ENCODE measurements at places on chromosomes 16 and 17.

- no peak for DNase-seq
Measured at GRCh38 chr17:50967795-50968194, 101.6 kb upstream of the TOB1 start.

GRCh38 chr16:81831722-81832126 lies 52.6 kb downstream of the PLCG2 start:
- DNase-seq, result peak; percentile 37

DNA sequence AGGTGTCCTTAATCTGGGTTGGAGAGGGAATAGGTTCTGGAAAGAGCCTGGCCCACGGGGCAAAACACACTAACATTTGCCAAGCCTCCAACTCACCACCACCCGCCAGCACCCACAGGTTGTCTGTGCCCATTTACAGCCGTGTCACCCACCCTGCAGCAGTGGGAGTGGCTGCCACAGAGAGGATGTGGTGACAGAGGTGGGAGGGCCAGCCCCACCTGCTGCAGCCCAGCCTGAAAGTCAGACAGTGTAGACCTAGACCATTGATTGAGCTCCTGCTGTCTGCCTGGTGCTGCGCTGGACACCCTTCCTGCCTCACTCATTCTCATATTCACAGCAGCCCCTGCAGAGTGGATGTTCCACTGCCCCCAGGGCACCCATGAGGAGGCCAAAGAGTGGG lies 44.7 kb downstream of the IL21R start:
- peak; percentile 71 for DNase-seq

- DNase-seq, result no peak
Measured at GRCh38 chr17:13562271-13562800, 39.4 kb downstream of the HS3ST3A1 start.

- no peak for DNase-seq
Measured at GRCh38 chr17:42678951-42679491, 2.2 kb upstream of the PLEKHH3 start.

DNA sequence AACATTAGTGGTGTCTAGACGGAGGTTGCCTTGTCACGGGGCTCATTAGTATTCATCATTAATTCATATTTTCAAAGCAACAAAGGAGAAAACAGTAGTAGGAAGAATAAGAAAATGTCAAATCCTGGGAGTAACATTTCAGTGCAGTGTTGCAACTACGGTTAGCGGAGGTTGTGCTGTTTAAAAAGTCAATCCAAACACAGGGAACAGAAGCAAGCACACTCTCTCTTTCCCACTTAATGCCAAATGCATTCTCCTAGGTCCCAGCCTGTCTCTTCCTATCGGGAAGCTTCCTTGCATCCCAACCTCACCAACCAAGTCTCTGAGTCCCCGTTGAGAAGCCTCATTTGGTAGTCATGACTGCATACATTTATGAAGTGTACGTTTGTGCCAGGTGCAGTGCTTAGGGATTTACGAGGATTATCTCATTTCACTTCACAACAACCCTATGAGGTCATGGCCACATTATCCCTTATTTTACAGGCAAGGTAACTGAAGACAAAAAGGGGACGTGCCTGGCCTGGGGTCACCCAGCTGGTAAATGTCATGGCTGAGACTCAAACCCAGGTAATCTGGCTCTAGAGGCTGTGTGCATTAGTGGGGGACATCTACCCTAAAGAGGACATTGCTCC lies 283.6 kb upstream of the SALL1 start:
- DNase-seq, result no peak

DNA sequence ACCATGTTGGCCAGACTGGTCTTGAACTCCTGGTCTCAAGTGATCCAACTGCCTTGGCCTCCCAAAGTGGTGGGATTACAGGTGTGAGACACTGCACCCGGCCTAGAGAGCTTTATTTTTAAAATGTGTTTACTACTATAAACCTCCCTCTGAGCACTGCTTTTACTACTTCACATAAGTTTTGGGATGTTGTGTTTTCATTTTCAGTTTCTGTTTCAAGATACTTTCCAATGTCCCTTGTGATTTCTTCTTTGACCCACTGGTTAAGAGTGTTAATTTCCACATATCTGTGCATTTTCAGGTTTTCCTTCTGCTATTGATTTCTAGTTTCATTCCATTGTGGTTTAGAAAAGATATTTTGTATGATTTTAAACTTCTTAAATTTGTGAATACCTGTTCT lies 74.4 kb downstream of the NETO2 start:
- DNase-seq, result no peak

- DNase-seq, result peak; percentile 52
Measured at GRCh38 chr16:1057252-1057932, 15.2 kb upstream of the SSTR5 start.

DNA sequence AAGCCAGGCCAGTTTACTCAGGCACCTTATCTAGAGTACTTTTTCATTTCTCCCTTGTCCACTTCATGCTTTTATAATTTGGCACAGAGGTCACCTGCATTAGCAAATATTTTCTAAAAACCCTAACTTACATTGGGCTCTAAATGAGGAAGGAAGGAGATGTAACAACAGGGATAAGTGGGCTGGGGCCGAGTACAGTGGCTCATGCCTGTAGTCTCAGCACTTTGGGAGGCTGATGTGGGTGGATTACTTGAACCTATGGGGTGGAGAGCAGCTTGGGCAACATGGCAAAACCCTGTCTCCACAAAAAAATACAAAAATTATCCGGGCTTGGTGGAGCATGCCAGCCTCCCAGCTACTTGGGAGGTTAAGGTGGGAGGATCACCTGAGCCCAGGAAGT lies 55.9 kb downstream of the TMEM100 start:
- no peak for DNase-seq

DNA sequence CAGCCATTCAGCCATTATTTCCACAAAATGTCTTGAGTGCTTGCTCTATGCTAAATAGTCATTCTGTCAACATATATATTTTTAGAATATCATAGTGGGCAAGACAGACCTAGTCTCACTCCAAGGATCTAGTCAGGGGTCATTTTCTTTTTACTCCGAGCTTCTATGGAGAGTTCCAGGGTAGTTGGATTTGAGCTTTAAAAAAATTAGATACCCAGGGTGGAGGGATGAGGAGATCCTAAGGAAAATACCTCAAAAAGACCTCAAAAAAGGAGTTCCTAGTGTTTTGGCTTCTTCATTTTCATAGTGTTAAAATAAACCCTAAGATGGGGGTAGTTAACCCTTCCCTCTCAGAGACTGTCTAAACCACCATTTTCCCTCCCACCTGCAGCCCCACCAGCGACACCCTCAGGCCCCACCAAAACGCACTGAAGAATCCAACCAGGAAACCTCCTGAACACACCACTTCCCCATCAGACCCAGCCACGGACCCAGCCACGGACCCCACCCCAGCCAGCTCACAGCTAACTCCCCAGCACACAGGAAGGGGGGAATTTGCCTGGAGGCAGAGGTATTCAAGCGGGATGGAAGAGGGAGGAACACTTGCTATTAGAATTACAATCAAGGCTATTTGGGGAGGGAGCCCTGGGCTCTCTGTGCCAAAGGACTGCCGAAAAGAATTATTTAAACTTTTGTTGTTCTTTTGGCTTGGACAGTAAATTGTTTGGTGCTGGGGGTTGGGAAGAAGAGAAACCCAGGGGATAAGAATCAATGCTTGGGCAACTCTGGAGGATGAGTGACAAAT lies 2.2 kb downstream of the ETV4 start:
- no peak for DNase-seq

GRCh38 chr16:68434624-68435210 lies 13.6 kb downstream of the SMPD3 start:
- DNase-seq, result no peak

- no peak for DNase-seq
Measured at GRCh38 chr16:79713609-79714309, 113.2 kb upstream of the MAF start.

- DNase-seq, result no peak
Measured at GRCh38 chr17:43094129-43094835, 30.9 kb downstream of the BRCA1 start.

GRCh38 chr17:44177640-44178039 lies 7.1 kb downstream of the ASB16 start:
- DNase-seq, result no peak

- no peak for DNase-seq
Measured at GRCh38 chr17:80694992-80695912, 150.6 kb downstream of the RPTOR start.

DNA sequence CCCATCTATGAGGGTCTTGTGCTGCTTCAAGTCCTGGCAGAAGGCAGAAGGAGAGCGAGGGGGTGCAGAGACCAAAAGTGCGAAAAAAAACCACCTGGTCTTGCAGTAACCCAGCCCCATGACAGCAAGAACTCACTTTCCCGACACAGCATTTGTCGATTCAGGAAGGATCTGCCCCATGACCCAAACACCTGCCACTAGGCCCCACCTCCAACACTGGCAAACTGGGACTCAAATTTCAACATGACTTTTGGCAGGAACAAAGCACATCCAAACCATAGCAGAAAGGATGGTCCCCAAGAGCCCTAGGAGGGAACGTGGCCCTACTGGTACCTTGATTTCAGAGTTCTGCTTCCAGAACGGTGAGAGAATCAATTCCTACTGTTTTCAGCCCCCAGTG lies 34.7 kb upstream of the KLHDC4 start:
- DNase-seq, result no peak

GRCh38 chr17:9959377-9959981 lies 54.4 kb upstream of the RCVRN start:
- no peak for DNase-seq

GRCh38 chr17:74407384-74407783 lies 24.5 kb upstream of the GPRC5C start:
- no peak for DNase-seq

DNA sequence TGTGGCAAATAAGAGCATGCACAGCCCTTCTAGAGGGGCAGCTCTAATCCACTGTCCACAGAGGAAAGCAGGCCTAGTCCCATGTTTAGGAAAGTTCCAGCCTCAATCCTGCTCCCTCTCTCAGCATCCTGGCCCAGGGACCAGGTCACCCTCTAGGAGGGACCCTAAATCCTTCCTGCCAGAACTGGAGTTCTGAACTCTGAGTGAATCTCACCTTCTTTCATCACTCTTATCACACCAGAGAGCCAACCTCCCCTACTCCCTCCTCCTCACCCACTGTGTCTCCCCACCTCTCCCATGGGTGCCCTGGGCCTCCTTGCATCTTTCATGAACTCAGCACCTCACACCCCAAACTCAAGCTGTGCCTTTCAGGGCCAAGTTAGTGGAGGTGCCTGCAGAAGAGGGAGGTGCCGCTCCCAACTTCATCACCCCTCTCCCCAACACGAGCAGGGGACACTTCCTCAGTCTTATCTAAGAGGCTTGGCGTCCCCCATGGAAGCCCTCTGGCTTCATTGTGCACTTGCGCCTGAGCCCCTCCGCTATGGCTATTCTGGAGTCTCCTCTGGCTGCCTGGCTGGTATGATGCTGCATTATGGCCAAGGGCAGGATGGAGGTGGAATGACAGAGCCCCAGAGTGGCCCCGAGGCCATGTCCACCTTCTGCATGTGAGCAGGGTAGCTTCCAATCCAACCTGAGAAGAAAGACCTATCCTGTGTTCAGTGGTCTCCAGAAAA lies 31.7 kb downstream of the PIK3R6 start:
- DNase-seq, result no peak

DNA sequence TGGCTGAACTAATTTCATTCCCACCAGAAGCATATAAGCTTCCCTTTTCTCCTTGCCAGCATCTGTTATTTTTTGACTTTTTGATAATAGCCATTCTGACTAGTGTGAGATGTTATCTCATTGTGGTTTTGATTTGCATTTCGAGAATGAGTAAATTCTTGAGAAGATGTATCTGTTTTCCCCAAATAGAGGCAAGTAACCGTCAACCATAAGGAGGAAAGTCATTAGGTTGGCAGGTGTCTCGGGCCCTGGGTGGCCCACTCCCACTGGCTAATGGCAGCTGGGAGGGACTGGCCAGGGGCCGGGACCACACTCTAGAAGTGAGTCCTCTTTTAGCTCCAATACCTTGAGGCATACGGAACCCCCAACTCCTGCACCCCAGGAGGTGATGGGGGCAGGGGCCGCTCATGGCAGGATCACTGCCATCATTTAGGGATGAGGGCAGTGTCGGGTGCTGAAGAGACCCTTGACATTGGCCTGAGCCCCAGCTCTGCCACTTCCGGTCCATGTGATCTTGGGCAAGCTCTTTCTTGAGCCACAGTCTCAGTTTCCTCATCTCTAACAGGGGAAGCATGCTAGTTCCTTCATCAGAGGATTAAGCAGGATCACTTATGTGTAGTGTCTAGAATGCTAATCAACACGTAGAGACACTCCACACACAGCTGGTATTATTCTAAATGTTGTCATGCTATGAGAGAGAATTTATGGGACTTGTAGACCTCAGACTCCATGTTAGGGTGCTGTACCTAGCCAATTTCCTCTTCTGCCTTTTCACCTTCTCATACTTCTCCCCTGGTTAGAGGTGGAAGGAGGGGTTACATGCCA lies 44.3 kb downstream of the RGS9 start:
- DNase-seq, result no peak

GRCh38 chr16:19218581-19218980 lies 50.5 kb downstream of the SYT17 start:
- DNase-seq, result no peak

GRCh38 chr17:73267648-73268537 lies 6.2 kb upstream of the CPSF4L start:
- no peak for DNase-seq

- DNase-seq, result no peak
Measured at GRCh38 chr17:73819440-73820395, 175.5 kb upstream of the SDK2 start.
